ENCODE measurements at places on chromosomes 1 and 21.

DNA sequence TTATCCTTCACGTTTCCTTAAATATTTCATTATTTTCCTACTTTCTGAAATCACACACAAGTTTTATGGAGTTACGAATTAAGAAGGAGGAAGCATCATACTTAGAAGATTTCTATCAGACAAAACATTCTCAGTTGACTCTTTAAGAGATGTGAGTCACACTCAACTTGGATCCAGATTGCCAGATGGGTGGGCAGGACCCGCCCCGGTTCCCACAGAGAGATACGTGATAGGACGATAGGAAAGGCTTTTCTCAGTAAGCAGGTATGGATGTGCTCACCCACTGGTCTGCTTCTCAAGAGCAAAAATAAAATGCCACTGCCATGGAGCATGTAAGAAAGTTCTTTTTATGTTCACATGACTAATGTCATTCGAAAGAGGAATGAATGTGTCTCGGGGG is 392.6 kb downstream of the MRPL39 start:
- DNase-seq, result no peak

DNA sequence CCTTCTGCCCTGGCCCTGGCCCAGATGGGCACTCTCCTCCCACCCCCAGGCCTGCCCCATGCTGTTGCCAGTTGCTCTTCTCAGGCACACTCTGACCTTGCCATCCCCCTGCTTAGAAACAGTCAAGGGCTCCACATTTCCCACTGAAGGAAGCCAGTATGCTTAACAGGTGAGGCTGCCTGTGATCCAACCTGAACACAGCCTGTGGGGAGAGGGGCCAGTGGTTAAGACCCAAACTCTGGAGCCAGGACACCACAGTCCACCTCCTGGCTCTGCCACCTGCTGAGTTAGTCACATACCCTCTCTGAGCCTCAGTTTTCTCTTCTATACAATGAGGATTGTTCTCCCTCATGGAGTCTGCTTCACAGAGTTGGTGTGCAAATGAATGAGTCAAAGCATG is 526.9 kb downstream of the MATN1 start:
- no peak for DNase-seq

GRCh38 chr1:224783006-224783651 is 146.3 kb upstream of the DNAH14 start:
- DNase-seq, result no peak

GRCh38 chr1:91781371-91781825 is 104.6 kb downstream of the TGFBR3 start:
- DNase-seq, result no peak

DNA sequence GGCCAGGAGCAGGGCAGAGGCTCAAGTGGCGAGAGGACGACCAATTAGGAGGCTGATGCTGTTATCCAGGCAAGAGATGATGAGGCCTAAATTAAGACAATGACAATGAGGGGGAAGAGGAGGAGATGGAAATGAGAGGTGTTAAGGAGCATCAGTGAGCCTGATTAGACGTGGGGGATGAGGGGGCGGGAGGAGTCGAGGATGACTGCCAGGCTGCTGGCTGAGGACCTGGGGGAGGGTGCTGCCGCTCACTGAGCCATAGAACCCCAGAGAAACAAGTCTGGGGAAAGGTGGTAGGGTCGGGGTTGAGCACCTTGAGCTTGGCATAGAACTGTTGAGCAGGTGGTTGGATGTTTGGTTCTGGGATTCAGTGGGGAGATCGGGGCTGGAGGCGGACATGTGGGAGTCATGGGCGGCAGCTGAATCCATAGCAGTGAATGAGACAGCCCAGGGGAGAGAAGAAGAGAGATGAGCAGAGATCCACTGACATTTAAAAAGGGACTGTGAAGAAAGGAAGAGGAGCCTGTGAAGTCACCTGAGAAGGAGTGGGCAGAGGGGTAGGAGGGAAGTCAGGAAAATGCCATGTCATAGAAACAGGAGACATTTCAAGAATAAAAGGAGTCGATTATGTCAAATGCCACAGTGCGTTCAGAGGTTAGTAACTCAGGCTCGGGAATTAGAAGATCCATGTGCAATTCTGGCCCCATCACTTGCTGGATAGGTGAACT is 28.5 kb downstream of the DLGAP3 start:
- DNase-seq, result no peak

- DNase-seq, result no peak
Observed at GRCh38 chr1:160459056-160459455, 58.7 kb downstream of the VANGL2 start.

GRCh38 chr1:228860911-228861831 is 125.9 kb downstream of the RHOU start:
- DNase-seq, result peak; percentile 56

- DNase-seq, result no peak
Observed at GRCh38 chr1:100943533-100943932, 47.6 kb downstream of the SLC30A7 start.

GRCh38 chr1:209249280-209249670 is 334.2 kb upstream of the CAMK1G start:
- no peak for DNase-seq

GRCh38 chr1:176338877-176339276 is 124.1 kb upstream of the PAPPA2 start:
- no peak for DNase-seq

DNA sequence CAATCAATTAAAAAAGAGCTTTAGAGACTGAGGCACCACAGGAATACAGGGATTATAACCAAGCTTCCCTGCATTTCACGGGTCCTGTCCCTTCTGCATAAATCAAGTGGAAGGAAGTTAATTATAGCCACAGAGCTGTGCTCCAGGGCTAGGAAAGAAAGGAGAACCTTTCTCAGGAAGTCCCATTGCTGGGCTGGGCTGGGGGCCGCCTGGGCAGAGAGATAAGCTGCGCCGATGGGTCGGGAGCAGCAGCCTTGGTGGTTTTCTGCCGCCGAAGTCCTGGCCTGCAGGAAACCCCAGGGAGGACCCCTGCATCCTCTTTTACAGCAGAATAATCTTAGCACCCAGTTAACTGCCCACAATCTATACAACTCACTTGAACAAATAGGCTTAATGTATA is 12.6 kb upstream of the CD34 start:
- DNase-seq, result no peak

- DNase-seq, result no peak
Observed at GRCh38 chr21:28779914-28780313, 212.8 kb downstream of the LTN1 start.

DNA sequence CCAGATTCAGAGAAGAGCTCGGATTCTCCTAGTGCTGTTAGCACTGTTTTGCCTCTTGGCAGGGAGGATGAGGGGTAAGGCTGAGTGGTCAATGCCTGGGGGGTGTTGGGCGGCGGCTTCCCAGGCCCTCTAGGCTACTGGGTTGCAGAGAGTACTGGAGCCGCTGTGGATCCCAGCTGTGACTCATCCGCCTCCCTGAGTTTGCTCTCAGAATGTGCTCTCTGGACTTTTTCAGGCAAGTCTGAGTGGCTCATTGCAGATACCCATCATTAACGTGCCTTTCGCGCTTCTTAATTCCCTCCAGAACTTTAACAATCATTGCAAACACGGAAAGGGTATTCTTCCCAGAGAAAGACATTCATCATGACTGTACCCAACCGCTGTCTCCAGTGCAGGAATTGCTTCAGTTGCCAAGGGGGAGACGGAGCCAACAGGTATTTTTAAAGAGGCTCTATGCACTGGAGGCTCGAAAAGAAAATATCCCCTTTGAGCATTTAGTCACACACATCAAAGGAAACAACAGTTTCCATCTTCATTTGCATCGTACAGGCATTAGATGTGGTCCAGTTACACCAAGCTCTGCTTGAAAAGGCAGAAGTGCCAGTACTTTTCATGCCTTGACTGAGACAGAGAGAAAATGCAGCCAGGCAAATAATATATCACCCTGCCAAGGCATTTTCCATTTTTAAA is 14.4 kb upstream of the CAMTA1 start:
- no peak for DNase-seq

DNA sequence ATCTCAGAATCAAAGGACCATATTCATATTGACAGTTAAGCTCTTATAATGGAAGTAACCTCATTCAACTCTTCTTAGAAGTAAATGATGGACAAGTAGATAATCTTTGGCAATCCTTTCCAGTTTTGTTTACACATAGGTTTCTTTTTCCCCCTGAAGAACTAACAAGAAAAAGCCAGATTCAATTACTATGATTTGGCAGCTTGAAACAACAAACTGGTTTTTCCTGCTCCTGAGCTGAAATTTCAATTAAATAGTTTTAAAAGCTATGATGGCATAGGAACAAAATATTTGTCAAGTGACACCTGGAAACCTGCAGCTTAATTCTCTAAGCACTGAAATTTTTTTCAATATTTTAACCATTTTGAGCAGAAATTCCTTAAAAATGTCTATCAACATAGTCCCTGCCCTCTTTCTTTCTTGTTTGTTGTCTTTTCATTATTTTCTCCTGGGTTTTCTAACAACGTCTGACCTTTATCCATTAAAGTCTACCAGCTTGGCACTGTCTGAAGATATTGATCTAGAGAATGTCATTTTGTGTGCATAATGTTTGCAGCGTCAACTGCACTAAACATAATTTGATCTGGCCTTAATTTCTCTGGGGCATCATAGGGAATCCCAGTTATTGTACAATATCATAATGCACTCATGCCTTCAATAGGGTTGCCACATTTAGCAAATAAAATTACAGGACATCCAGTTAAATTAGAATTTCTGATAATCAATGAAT is 4.0 kb upstream of the SLC35A3 start:
- DNase-seq, result no peak

GRCh38 chr1:18575620-18576019 is 55.0 kb upstream of the PAX7 start:
- DNase-seq, result no peak

DNA sequence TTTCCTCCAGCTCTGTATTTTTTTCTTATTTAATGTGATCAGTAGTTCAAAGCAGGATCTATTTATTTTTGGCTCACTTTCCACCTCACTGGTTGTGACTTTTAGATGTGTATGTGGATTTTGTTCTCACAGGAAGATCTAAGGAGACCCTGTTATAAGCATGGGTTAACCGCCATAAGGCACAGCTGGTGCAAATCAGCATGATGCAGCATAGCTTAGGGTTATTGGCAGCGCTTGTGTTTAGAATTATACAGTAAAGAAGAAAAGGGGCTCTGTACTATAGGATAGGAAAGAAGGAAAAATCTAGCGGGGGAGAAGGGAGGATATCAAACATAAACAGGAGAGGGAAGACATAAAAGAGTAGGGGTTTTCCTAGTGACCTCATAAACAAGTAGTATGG is 26.9 kb upstream of the RGL1 start:
- no peak for DNase-seq
